ENCODE measurements at places on chromosomes 12 and 14.

GRCh38 chr12:89733579-89734201 is 25.1 kb upstream of the ATP2B1 start:
- no peak for DNase-seq

GRCh38 chr12:99960311-99960710 is 24.4 kb downstream of the ANKS1B start:
- no peak for DNase-seq

DNA sequence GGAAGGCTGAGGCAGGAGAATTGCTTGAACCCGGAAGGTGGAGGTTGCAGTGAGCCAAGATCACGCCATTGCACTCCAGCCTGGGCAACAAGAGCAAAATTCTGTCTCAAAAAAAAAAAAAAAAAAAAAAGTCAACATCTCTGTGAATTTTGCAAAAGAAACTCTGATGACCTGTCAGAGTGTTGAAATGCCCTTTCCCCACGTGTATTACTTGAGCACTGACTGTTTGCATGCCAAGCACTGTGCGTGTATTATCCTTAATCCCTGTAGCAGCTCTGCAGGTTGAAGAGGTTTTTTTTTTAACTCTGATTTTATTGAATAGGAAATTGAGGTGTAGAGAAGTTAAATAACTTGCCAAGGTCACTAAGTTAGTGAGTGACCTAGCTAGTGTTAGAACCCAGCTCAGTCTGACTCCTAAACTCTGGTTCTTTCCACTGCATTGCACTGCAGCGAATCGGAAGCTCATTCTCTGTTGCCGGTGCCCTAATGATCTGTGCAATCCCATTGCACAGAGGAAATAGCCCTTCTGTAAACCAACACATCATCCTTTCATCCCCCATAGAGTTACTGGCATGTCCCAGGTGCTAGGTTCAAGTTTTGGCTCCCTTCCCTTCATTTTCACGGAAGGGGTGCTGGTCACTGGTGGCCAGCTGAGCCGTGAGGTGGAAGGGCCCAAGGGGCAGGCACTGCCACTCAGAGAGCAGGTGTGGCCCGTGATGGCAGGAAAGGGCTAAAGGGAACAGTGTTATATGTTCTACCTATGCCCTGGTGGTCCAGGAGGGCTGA is 122.3 kb downstream of the EML1 start:
- DNase-seq: no peak

DNA sequence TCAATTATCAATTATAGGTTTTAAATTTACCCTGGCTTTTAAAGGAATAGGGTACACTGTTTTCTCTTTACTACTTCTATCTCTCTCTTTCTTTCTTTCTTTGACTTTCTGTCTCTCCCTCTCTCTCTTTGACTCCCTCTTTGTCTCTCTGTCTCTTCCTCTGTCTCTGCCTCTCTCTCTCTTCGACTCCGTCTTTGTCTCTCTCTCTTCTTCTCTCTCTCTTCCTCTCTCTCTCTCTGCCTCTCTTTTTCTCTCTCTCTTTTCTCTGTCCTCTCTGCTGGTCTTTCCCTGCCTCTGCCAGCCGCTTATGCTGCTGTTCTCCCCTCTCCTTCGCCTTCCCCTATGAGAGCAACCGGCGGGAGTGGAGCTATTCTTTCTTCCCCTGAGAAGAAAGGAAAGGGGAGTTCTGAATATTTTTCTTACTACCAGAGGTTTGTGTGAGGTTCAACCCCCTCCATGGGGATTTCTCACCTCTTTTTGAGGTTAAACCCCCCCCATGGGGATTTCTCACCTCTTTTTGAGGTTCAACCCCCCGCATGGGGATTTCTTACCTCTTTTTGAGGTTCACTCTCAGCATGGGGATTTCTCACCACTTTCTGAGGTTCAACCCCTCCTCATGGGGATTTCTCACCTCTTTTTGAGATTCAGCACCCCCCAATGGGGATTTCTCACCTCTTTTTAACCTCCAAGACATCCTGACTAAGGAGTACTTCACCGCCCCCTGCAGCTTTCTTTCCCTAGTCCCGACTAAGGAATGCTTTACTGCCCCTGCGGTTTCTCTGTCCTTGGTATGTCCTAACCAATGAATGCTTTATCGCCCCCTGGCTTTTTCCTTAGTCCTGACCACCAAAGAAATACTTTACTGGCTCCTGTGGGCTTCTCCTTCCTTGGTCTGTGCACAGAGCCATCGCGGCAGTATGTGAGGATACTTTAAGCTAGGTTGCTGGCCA is 27.4 kb upstream of the DDHD1 start:
- no peak for DNase-seq

GRCh38 chr14:71682337-71682736 is 249.9 kb upstream of the RGS6 start:
- DNase-seq: no peak

DNA sequence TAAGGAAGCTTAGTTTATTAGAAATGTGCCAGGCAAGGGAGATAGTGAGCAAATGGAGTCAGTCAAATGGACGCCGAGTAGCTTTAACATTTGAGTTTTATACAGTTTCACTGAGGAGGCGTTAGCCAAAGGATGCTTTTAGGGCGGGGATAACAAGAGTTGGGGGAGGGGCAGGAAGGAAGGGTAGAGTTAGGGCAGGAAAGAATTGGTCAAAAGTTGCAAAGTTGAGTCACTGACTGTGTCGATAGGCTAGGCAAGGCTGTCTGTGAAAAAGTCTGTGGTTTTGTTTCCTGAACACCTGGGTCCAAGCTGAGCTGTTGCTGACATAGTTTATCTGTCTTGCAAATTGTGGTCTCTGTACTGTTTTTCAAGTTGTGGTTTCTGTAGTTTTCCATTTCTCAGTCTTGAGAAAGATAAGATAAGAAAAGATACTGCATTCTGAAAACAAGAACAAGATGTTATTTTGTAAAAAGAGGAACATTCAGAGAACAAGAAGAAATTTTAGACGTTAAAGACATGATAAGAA is 62.6 kb upstream of the RESF1 start:
- DNase-seq: peak; percentile 63

GRCh38 chr12:39805651-39806050 is 186.0 kb upstream of the ABCD2 start:
- no peak for DNase-seq

- DNase-seq: no peak
Observed at GRCh38 chr12:98771811-98772752, 127.0 kb downstream of the APAF1 start.

DNA sequence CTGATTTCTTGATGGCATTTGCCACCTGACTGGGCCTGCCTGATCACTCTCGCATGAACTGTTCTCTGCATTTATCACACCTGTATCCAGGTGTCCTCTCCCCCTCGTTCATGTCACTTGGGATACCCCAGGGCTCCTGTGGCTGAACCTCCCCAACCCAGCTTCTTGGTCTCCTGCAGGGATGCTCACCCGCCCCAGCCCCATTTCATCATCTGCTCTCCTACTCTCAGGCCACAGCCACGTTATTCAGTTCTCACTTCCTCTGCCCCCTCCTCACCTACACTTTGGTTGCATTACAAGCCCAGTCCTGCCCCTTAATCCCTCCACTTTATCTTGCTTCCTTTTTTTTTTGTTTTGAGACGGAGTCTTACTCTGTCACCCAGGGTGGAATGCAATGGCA is 35.5 kb downstream of the TMBIM6 start:
- no peak for DNase-seq

GRCh38 chr12:127063339-127064072 is 1203.5 kb upstream of the TMEM132C start:
- DNase-seq: no peak

GRCh38 chr14:44803239-44803905 is 158.4 kb downstream of the KLHL28 start:
- no peak for DNase-seq

GRCh38 chr12:104763168-104763805 is 194.8 kb downstream of the SLC41A2 start:
- DNase-seq: no peak

- DNase-seq: no peak
Observed at GRCh38 chr14:54343272-54344121, 53.3 kb upstream of the CDKN3 start.

- no peak for DNase-seq
Observed at GRCh38 chr12:47038270-47038748, 41.1 kb upstream of the PCED1B start.

- no peak for DNase-seq
Observed at GRCh38 chr14:61737915-61738314, 24.3 kb upstream of the SNAPC1 start.

GRCh38 chr12:31586728-31587127 is 4.2 kb downstream of the DENND5B start:
- no peak for DNase-seq

DNA sequence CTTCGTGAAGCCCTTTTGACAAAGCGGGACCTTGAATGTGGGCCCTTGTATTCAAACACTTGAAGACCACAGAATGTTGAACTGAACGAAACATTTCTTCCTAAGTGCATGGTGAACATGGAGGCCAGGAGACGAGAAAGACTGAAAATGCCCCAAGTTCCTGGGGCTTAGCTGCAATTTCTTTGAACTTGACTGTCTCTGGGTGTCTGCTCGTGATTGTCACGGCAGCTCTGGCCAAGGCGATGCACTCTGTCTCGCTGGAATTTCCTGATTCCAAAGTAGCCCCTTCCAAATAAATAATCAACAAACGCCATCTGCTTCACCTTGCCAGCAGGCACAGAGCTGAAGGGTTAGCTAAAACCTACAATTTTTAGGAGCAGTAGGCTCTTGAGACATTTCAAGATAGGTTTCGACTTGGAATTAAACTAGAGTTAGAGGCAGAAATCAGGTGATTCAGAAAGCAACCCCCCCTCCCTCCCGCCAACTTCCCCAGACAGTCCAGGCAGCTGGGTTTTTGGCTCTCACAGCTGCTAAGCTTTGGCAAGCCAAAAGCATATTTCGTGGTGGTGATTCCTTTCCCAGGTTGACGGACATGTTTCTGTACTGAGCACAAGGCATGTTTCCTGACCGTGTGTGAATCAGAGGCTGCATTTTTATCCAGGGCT is 13.5 kb upstream of the IRF2BPL start:
- no peak for DNase-seq

DNA sequence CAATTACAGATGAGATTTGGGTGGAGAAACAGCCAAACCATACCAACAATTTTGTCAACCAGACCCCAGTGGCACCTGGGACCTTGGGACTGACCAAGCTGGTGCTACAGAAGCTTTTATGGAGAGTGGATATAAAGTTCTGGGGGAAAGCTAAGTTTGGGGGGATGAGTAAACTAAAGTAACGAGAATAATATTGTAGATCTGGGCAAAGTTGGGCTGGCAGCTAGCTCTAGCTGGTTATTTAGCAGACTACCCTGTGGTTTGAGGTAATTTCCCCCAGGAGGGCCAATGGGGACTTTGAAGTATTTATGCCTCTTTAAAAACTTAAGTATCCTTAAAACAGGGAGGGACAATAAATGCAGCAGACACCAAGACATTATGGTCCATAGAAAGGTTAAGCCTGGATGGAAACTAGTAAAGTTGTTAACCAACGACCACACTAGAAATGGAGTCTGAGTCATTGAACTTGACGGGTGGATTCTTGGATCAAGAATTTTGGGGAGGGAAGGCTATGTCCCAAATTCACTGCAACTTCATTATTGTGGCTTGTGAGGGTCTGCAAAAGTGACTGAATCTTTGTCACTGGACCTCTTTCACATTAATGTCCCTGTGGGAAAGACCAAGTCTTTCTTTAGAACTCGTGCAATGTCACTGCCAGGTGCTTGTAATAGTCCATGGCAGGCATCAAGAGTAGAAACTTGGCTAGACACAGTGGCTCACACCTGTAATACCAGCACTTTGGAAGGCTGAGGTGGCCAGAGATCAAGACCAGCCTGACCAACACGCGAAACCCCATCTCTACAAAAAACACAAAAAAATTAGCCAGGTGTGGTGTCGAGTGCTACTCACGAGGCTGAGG is 48.5 kb upstream of the OR5AU1 start:
- no peak for DNase-seq

DNA sequence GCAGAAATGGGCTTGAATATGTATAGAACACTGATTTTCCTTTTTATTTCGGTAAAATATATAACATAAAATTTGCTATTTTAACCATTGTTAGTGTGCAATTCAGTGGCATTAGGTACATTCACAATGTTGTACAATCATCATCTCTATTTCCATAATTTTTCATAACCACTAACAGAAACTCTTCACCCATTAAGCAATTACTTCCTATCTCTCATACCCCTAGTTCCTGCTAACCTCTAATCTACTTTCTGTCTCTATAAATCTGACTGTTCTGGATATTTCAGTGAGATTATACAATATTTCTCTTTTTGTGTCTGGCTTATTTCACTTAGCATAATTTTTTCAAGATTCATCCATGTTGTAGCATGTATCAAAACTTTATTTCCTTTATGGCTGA is 8.9 kb upstream of the RNF212B start:
- no peak for DNase-seq

- no peak for DNase-seq
Observed at GRCh38 chr12:105235281-105235731, 668 bp downstream of the APPL2 start.

DNA sequence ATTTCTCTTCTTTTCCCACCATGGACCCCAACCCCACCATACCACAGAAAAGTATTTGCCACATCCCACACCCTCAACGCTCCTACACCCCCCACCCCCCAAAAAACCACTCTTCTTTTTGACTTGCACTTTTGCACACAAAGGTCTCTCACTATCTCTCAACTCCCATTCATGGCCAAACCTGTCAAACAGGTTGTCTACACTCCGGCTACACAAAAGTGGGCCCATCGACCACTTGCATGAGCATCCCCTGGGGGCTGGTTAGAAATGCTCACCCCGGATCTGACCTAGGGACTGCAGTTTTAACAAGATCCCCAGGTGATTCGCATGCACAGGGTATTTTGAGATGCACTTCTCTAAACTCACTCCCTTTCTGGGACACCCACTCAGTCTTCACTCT is 248.2 kb downstream of the DPF3 start:
- no peak for DNase-seq

DNA sequence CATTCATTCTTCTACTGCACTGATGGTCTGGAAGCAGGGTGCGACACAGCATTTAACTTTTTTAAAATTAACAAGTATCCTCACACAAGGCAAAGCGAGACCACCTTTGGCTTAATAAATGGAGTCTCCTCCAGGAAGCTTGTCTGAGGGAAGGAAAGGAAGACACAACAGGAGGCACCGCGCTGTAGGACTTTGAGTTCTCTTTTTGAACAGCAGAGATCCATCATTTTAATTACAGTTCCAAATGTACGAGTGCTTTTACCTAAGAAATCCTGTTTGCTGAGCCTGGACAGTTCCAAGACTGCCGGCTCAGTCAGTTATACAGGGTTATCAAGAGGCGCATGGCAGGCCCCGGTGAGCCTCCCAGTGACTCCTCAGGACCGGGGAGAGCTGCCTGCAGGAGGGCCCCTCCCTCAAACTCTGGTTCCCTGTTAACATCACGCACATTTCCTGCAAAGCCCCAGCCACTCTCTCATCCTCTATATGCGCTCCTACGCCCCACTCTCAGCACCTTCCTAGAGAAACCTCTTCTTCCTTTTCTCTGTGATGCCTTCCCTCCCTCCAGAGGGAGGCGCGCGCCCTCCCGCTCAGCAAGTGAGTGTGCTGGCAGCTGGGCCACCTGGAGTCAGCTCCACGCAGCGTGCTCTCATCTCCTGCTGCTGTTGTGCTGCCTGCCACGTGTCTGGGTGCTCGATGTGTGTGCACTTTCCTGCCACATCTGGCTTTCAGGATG is 46.1 kb downstream of the STX2 start:
- no peak for DNase-seq

GRCh38 chr14:52265253-52265652 is 2.2 kb upstream of the PTGDR start:
- no peak for DNase-seq

GRCh38 chr12:75784591-75784990 is 247.0 kb downstream of the PHLDA1 start:
- no peak for DNase-seq

- DNase-seq: no peak
Observed at GRCh38 chr12:65287426-65287825, 8.9 kb downstream of the MSRB3 start.

- DNase-seq: no peak
Observed at GRCh38 chr14:93316716-93317115, 16.1 kb downstream of the BTBD7 start.
